ENCODE measurements at places on chromosomes 6 and 20.

GRCh38 chr6:35237476-35237875, 22.1 kb upstream of the ZNF76 start:
- DNase-seq: no peak

DNA sequence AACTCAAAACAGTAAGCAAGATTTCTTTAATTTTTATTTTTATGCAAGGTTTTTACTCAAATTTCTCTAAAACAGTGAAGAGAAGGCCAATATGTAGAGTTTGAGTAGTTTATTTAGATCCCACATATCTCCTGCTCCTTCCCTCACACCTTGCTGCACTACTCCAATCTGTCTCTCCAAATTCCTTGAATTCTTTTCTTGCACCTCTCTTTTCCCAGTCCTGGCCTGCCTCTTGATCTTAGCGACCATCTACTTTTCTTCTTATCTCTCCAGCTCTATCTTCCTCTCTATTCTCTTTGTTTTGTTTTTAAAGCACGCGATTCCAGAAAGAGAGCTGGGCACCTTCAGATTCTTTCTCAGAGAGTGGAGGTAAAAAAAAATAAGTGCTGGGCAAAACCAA, 86.7 kb upstream of the KCNQ5 start:
- DNase-seq: no peak

DNA sequence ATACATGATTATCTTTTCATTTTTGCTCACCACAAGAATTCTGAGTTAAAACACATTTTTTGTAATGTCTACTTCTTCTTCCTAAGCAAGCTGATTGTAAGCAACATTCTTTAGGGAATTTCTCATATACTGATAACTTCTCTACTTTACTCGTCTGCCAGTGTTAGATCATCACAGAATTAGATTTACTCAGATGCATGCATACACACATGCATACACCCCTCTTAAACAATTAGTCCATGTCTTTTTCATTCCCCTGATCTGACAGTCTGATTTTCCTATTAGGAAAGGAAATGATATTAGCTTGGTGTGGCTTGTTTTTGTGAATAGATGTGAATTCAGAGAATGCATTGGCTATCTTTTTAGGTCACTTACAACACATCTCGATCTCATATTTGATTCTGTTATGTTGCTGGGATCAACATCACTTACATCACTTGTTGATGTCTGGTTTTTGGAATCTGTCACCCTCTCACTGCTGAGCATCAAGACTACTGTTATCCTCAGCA, 91.4 kb downstream of the FIG4 start:
- DNase-seq: no peak

GRCh38 chr20:25037288-25038102, 20.4 kb downstream of the ACSS1 start:
- no peak for DNase-seq

GRCh38 chr6:97361286-97361685, 78.3 kb upstream of the MMS22L start:
- no peak for DNase-seq

DNA sequence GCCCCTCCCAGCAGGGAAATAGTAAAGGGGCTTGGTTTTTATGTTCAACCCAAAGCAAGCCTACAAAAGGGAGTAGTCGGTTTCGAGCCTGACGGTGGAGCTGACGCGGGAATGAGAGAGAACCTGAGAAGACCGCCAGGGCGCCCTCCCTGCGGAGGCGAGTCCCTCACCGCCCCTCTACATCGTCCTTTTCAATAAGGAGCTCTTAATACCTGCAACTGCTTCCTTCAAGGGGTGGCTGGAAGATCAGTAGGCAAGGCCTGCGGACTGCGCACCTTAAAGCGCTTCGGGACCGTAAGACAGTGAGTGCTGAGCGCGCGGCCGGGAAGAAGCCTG, 709 bp upstream of the ZNF76 start:
- no peak for DNase-seq

DNA sequence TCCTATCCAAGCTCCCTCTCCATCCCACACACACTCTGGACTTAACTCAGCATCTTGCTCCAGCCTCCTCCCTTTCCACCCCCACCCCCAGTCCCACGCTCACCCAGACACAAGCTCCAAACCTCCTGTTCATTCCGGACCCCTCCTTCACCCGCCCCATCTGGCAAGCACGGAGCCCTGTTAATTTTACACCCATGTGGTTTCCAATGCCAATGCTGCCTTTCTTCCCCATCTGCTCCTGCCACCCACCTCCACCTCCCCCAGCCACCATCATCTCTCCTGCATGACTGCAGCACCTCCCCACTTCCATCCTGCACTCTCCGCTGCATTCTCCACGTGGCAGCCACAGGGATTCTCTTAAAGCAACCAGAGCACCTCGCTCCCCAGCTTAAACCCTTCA, 9.9 kb upstream of the CDK5RAP1 start:
- DNase-seq: no peak

DNA sequence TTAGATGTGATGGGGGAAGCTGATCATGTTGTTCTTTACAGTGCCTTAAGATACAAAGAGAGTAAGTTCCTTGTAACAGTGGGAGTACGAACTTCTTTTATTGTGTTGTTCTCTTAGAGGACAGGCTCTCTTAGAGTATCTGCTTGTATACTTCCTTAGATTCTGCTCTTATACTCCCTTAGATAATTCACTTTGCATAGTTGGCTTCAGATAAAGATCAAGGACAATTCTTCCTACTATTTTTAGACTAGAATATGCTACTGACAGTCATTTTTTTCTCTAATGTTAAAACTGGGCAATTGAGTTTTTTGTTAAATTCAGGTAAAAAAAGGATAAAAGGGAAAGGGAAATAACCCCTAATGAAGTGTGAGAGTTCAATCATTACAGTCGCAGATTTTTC, 138.7 kb downstream of the MYB start:
- DNase-seq: no peak

- peak; percentile 56 for DNase-seq
Observed at GRCh38 chr20:39885975-39886649, 802.9 kb downstream of the MAFB start.

Data from AML-193 (cell line).